ENCODE measurements at places on chromosomes 1 and 21. TPM values are rescaled to one million over a fixed set of nuclear protein-coding genes. Genes with fewer than 3 reads are reported as not detected.

- H3K4me1 ChIP-seq = peaks cover 9% of the 10 kb centered on the region
- H3K27ac ChIP-seq = no peak overlapping the region
- peaks cover 18% of the 10 kb centered on the region for H3K27me3 ChIP-seq
- DNase-seq = no peak
- no peak overlapping the region for H3K4me3 ChIP-seq
These were observed 3.2 kb upstream of the MFAP2 start for GRCh38 chr1:16983649-16984048.

DNA sequence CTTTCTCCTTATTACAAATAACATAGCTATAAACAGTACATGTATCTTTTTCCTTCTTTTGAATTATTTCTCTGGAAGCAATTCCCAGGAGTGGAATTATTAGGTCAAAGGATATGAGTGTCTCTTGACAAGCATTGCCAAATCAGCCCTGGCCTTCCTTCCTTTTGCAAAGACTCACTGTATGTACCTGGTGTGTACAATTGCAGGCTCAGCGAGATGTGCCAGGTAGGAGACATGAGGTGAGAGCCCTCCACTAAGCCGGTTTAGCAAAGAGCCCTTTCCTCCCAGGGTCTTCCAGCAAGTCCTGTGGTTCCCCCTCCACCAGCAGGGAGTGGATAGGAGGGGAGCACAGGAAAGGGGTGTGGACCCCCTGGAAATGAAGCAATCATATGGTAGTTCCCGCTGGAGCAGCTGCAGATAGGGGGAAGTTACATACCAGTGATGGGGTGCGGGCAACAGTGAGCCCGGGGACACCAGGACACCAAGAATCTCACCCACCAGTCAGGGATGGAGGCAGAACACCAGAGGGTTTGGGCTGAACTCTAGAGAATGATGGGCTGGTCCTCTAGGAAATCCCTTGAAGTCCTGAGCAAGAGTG lies 18.3 kb downstream of the RCSD1 start:
- peaks cover 7% of the 10 kb centered on the region for H3K36me3 ChIP-seq
- H3K27ac ChIP-seq = no peak overlapping the region
- peak; percentile 6 for DNase-seq
- no peaks in the 10 kb centered on the region for H3K27me3 ChIP-seq
- H3K4me3 ChIP-seq = no peak overlapping the region
- peaks cover 80% of the 10 kb centered on the region for H3K4me1 ChIP-seq

DNA sequence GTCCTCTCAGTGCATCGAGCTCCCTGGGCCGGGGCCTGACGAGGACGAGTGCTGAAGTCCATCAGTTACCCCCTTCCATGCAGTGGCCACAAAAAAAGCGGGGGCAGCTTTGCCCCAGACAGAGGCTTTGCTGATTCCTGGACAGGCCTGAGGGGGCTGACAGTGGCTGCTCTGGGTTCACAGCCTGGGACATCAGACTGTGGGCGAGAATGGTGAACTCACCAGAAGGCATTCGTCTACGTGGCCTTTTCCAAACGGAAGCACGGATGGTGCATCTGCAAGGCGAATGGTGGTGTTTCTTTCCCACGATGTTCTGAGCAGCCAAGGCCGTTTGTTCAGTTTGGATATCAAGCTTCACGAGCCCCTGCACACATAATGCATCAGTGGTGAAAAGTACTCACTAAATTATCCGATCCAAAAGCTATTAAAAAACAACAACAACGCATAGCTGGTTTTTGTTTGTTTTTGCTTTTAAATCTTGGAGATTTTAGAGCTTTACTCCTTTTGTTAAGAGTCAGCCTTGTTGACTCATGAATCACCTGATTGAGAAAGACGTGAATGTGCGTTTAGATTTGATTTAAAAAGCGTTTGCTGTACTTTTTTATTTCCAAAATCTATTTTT lies 6.3 kb upstream of the ZBTB21 start:
- no peaks in the 10 kb centered on the region for H3K4me1 ChIP-seq
- no peaks in the 10 kb centered on the region for H3K36me3 ChIP-seq
- no peak overlapping the region for H3K27ac ChIP-seq
- no peak overlapping the region for H3K4me3 ChIP-seq

GRCh38 chr1:162672622-162673260 lies 40.5 kb downstream of the DDR2 start:
- H3K27ac ChIP-seq = no peak overlapping the region
- no peaks in the 10 kb centered on the region for H3K27me3 ChIP-seq
- H3K36me3 ChIP-seq = no peaks in the 10 kb centered on the region

Gene KRTAP11-1
- total RNA-seq = not detected

GRCh38 chr1:155134880-155135414 lies 705 bp upstream of the SLC50A1 start:
- peak; percentile 92 for DNase-seq
- H3K4me3 ChIP-seq = peak overlapping the region; percentile 91
- peaks cover 17% of the 10 kb centered on the region for H3K36me3 ChIP-seq
- peaks cover 32% of the 10 kb centered on the region for H3K4me1 ChIP-seq

Gene ZBTB8OS
- total RNA-seq = 67.4 TPM

Gene RAD54L
- total RNA-seq = 64.9 TPM

DNA sequence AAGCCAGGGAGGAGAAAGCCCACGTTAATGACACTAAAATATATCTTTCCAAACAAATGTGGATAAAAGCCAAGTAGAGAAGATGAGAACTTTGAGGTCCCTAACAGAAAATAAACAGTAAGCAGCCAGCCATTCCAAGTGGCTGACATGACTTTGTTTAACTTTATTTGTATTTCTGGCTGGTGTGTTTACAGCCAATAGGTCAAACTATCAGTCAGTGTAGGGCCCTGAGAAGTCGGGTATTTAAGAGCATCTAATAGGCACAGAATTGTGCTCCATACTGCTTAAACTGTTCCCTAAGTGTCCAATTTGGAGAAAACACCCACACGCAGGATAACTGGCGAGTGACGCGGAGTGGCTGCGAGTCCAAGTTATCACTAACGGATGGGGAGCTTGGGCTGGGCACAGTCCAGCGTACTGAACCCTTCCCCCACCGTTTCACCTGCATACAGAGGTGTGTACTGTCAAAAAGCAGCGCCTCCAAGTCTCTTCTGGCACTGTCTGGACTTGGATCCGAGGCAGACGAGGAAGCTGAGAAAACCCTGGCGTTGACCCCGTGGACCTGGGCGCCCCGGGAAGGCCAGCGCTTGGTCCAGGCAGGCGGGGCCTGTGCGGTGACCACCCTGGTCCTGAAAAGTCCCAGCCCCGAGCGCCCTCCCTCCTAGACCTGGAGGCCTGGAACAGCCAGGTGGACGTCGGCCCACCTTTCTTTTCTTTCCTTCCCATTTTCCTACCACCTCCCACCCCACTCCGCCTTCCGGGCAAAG lies 662 bp upstream of the LGALS8 start:
- H3K4me3 ChIP-seq = peak overlapping the region; percentile 97
- peaks cover 24% of the 10 kb centered on the region for H3K4me1 ChIP-seq
- DNase-seq = no peak
- H3K27ac ChIP-seq = peak overlapping the region; percentile 98

DNA sequence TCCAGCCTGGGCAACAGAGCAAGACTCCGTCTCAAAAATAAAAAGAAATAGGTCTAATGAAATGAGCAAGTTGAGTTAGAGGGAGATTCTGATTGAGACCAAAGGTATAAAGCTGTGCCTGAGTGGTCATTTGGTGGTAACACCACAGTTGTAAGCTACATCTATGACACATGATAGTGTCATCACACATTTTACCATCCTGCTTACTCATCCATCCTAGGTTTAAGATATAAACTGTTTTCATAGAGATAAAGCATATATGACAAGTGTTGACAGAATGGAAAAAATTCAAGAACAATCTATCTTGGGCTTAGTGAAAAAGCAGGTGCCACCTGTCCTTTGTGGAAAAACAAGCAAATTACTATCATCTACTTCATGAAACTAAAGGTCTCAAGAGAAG lies 7.1 kb upstream of the CFAP141 start:
- peaks cover 54% of the 10 kb centered on the region for H3K4me1 ChIP-seq
- DNase-seq = no peak
- H3K27me3 ChIP-seq = no peaks in the 10 kb centered on the region
- peaks cover 48% of the 10 kb centered on the region for H3K36me3 ChIP-seq

Gene NMNAT2
- not detected for total RNA-seq

Gene RHEX
- not detected for total RNA-seq

DNA sequence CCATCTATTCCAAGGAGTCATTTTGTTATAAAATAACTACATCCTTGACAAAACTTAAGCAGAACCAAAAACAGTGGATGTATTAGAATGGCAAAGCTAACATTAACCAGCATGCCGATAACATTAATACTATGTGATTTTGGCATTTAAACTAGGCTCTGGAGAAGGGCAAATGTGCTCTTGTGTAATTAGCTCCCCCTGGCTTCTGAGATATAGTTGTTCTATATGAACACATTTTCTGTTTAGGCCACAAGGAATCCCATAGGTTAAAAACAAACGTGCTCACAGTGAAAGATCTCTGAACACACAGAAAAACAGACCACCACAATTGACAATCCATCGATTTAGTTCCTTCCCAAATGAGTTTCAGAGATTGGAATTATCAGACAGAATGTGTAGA lies 57.4 kb upstream of the TARS2 start:
- DNase-seq = no peak
- H3K4me1 ChIP-seq = peaks cover 2% of the 10 kb centered on the region
- H3K27me3 ChIP-seq = no peaks in the 10 kb centered on the region
- no peak overlapping the region for H3K4me3 ChIP-seq
- no peak overlapping the region for H3K27ac ChIP-seq

Gene CELA2B
- not detected for total RNA-seq

Measured in activated CD4-positive, alpha-beta memory T cell treated with anti-CD3 and anti-CD28 coated beads for 36 hours (primary cell).